ENCODE measurements at places on chromosomes 16 and 17.

DNA sequence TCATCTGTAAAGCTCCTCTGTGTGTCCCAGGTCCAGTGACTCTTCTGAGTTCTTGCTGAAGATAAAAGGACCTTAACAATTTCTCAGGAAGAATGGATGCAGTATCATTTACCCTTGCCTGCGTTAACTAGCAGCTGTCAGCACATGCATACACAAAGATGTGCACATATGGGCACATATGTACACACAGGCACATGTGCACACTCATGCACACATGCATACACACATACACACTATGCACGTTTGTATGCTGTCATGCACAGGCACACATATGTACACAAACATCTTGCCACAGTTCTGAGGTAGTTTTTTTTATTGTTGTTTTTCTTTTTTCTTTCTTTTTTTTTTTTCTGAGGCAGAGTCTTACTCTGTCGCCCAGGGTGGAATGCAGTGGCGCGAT, 24.9 kb downstream of the GP2 start:
- no peak for DNase-seq

GRCh38 chr16:69469807-69470561, 45.6 kb downstream of the CYB5B start:
- DNase-seq, result no peak

DNA sequence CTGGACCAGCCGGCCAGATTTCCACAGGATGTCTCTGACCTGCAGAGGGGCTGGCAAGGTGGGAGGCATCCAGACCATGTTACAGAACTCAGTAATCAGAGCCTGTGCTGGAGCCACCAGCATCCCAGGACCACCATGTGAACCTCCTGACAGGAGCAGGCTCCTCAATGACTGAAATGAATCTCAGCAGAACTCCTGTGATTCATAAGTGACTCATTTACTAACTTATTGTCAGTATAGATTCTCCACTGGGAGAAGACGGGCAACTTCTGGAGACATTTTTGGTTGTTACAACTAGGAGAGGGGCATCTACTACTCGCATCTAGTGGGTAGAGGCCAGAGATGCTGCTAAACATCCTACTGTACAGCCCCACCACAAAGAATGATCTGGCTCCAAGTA, 3.1 kb upstream of the WWOX start:
- DNase-seq, result no peak

DNA sequence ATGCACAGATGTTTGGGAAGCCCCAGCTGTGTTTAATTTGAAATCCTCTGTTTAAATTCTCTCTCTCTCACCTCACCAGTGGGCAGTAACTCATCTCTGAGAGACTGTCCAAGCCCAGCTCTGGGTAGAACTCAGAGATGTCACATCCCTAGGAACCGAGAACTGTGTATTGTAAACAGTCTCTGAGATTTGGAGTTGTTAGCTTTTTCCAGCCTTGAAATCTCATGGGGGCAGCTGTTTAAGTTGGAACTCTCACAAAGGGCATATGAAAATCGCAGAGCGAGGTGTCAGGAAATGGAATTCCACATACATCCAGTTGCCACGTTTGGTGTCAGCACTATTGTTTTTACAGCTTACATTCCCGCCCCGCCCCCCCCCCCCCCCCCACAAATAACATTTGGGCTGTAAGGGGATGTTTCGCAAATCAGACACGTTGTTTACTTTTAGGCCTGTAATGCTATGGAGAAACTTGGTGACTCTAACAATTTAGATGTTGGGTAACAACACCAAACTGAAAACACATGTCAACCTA, 34.3 kb downstream of the VPS35L start:
- DNase-seq, result no peak

- DNase-seq, result no peak
Measured at GRCh38 chr17:58614859-58615459, 76.9 kb downstream of the TEX14 start.

DNA sequence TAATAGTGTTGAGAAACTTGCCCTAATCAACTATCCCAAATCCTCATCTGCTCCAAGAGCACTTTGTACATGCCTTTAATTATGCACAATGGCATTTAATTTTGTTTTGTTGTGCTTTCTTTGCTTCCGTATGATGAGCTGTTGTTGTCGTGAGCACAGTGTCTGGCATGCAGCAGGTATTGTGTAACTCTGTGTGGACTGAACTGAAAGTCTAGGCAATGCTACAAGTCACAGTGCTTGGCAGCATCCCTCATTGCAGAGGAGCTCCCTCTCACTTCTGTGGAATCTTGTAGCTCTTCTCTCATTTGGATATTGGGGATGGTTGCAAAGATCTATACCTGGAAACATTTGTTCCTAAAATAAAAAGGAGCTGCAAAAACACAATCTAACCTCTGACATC, 502.2 kb upstream of the CA10 start:
- no peak for DNase-seq

- DNase-seq, result no peak
Measured at GRCh38 chr17:19567216-19568015, 33.8 kb downstream of the SLC47A1 start.

- no peak for DNase-seq
Measured at GRCh38 chr17:80964859-80965580, 26.6 kb upstream of the CHMP6 start.

GRCh38 chr16:16031401-16031800, 82.0 kb downstream of the ABCC1 start:
- DNase-seq, result no peak

DNA sequence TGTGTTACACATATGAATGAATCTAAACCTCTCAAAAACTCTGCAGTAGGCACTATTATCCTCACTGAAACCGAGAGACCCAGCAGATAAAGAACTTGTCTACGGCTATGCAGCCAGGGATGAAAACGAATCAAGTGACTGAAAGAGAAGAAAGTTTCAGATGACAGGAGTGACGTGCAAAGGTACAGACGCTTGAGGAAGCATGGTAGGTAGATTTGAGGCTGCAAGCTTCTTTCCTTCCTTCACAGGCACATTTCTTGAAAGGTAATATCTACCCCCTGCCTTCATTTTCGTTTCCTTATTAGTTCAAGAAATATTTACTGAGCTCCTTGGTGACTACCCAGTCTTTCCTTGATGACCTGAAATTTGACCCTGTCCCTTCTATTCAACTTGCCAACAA, 211.5 kb upstream of the AXIN2 start:
- DNase-seq, result no peak

Data from effector CD8-positive, alpha-beta T cell (primary cell).